ENCODE measurements at places on chromosomes 3 and 15. TPM values are rescaled to one million over a fixed set of nuclear protein-coding genes. Genes with fewer than 3 reads are reported as not detected.

Gene PTX3
- 464 TPM for total RNA-seq

Gene C3orf85
- total RNA-seq: not detected

Gene MAGEL2
- total RNA-seq: under 0.01 TPM

Gene CSTA
- 7.9 TPM for total RNA-seq

Gene GOLGA6L10
- 0.26 TPM for total RNA-seq

Gene SH2D7
- not detected for total RNA-seq

Gene ITIH1
- not detected for total RNA-seq

Gene VILL
- 6.7 TPM for total RNA-seq

Gene CHST13
- under 0.01 TPM for total RNA-seq

Gene NR1I2
- under 0.01 TPM for total RNA-seq

Gene ACP3
- total RNA-seq: 3.5 TPM

- DNase-seq: no peak
Measured at GRCh38 chr3:165984589-165984988, 147.4 kb upstream of the BCHE start.

DNA sequence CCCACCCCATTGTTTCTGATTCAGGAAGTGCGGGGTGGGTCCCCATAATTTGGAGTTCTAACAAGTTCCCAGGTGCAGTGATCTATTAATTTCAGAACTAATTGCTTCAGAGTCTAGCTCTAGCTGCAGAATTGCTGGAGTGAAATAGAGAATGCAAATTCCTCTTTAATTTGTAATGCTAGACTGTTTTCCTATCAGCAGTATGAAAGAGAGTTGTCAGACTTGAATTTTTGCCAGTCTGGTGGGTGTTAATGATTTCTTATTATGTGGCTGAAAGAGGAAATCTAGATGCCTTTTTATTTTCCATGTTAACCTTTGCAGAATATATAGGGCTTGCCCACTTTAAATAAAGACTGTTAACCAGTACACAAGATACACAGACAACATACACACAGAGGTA lies 23.7 kb downstream of the APH1B start:
- DNase-seq: no peak

DNA sequence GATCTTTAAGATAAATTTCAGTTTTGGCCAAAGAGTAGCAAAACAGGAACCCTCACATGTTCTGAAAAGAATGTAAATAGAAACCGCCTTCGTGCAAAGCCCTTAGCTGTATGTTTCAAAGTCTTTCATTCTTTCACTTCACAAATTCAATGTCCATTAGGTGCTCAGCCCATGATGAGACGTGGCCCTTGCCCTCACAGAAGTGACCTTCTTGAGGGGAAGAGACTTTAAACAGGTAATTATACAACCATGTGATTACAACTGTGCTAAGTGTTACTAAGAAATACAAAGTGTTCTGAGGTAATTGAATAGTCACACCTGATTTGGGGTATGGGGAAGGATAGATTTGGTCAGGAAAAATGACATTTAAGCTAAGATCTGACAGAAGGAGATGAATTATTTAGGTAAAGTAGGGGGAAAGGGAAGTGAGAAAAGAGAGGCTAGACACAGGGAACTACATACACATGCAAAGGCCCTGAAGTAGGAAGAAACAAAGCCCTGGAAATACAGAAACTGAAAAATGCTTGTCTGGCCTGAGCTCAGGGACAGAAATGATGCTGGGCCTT lies 19.6 kb downstream of the HSPBAP1 start:
- no peak for DNase-seq

GRCh38 chr3:126720596-126720995 lies 16.6 kb downstream of the CHCHD6 start:
- DNase-seq: no peak

DNA sequence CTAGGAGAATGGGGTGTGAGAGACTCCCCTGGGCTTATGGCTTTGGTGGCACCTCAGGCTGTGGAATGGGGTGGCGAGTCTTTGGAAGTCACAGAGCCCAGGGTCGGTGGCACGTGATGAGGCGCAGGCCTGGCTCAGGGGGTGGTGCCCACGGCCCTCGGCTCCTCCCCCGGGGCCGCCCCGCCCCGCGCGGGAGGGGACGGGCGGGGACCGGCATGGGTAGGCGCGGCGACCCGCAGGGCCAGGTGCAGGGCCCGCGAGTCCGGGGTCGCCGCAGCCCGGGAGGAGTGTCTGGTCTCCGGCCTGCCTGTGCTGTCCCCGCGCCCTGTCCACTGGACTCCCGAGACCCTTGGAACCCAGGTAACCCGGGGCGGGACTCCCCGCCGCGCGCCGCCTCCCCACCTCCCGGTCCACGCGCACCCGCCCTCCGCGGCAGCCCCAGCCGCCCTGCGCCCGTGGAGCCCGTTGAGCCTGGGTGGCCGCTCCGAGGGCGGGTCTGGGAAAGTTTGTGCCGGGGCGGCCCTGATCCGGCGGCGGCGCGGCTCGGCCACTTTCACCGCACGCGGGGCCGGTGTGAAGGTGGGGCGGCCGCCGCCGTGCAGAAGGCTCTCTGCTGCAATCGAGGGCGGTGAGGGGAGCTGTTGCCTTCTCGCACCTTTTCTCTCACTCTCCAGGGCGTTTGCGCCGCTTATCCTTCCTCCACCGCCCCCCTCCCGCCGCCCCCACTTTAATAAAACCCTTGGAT lies at the start of gene PAQR5:
PAQR5 (plus strand) TSS at position 216 of the 745 bp plus-strand sequence. CDS start 61,169 bp downstream, outside the sequence.
- no peak for DNase-seq

DNA sequence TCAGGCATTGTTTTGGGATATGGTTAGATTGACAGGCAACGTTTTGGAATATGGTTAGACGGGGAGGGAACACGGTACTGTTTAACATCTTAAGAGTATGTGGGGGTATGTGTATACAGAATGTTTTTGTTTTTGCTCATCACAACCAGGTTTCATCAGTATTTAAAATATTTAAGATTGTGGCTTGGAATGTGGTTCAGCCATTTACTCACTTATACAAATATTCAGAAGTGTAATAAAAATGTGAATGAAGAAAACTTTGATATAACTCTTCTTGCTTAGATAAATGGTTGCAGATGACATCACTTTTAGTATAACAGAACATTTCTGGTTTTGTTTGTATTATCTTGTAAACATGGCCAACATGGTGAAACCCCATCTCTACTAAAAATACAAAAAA lies 3.9 kb upstream of the PAK2 start:
- DNase-seq: no peak

GRCh38 chr15:75025548-75026260 lies 2.3 kb downstream of the PPCDC start:
- DNase-seq: no peak

DNA sequence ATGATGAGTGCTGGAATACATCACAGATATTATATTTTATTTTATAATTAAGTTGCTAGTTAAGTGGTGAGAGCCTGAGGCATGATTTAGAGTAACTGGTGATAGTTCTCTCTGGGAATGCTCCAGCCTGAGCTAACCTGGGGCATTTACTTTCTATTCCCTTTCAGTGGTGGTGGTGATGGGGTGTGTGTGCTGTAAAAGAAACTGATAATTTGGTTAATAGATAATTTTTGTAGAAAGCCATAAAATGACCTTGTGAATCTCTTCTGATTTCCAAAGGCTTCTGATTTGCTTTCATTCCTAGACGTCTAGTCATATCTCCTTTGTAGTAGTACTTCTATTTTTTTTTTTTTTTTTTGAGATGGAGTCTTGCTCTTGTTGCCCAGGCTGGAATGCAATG lies 46.8 kb upstream of the DPPA4 start:
- no peak for DNase-seq

GRCh38 chr3:27607370-27607769 lies 114.8 kb downstream of the EOMES start:
- DNase-seq: peak; percentile 45

- DNase-seq: peak; percentile 98
Measured at GRCh38 chr15:75450307-75451201, 936 bp downstream of the SIN3A start.

DNA sequence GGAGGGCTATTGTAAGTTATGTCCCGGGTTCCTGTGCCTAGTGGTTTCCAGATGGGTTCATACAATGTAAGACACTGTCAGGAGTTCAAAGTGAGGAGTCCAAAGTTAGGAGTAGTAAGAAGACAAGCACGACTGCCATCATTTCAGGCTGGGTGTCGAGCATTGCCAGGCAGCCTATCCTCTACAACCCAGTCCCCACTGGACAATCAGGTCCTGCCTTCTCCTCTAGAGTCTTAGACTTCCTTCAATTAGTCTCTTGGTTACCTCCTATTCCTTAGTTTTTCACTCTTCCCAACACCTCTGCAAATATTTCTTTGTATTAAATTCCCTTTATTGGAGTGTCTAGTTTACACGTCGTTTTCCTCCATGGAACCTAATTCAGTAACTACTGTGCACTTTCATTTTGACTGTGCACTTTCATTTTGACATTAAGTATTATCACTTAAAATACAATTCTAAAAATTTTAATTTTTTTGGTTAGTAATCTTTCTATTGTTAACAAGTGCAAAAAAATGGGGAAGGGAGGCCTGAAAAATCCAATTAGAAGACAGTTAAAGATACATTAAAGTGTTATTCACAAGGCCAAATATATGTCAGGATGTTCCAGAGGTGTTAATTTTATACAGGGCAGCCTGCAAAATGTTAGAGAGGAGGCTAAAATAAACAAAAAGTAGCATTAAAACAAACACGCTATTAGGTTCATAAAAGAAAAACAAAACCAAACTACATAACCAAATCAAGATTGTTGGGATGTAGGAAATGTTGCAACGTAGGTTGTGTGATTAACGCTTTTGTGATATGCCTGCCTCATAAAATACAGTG lies 155.3 kb downstream of the TBL1XR1 start:
- DNase-seq: no peak

GRCh38 chr3:162368417-162368816 lies 871.8 kb downstream of the OTOL1 start:
- DNase-seq: no peak

GRCh38 chr3:267101-267500 lies 70.5 kb downstream of the CHL1 start:
- DNase-seq: no peak

GRCh38 chr3:77898621-77899020 lies 858.7 kb downstream of the ROBO2 start:
- no peak for DNase-seq

- DNase-seq: peak; percentile 76
Measured at GRCh38 chr3:87167628-87168456, 59.3 kb upstream of the CHMP2B start.

DNA sequence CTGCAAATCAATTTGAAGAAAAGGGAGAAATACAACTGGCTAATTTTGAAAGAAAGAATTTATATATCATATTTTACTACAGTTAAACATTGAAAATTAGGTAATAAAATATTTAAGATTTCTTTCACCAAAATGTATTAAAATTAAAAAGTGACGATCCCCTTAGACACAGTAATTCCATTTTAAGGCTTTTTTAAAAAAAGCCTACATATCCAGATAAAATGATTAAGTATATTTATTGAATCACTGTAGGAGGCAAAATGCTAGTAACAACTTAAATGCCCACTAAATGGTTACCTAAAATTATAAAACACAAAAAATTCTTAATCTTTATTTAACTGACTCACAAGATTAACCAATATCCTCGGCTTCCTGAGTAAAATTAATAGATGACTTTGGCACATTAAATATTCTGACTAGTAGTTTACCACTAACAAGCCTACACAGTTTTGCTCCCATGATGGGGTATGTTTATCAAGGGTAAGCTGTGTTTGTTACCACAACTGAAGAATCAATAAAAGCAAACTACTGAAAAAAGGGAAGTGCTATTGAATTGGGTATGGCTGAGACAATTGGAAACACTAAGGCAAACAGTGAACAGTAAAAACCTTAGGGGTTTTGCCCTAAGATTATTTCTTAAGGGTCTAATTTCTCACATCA lies 28.4 kb downstream of the ANKRD28 start:
- peak; percentile 55 for DNase-seq

DNA sequence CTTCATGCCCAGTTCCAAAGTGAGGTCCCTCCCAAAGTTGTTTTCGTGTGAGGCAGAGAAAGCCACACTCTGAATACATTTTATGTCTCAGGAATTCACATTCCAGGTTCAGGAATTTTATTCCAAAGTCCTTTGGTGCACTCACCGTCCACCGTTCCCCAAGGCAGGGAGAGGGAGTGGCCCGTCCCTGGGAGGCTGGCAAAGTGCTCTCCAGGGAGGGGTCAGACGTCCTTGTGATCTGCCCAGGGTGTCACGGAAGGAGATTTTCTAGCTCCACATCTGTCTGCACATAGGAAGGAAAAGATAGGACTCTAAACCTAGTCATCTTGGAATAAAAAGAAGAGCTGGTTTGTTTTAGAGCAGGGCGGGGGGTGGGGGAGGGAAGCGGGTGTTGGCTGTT lies 47.9 kb downstream of the KLF13 start:
- no peak for DNase-seq

DNA sequence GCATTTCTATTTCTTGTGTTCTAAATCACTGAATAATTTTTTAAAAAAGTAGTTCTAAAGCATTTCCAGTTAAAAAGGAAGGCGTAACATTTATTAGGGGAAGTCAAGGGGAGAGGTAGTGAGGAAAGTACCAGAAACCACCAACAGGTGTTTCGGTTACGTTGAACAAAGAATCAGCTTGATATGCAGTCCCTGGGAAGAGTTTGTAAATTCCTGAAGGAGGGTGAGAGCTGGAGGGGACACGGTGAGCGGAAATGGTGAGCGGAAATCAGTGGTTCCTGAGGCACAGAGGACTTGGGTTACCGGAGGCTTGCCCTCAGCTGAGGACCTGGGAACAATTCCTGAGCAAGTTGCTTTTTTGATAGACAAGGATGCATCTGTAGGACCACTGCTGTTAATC lies 17.8 kb downstream of the MAP2K1 start:
- DNase-seq: no peak

DNA sequence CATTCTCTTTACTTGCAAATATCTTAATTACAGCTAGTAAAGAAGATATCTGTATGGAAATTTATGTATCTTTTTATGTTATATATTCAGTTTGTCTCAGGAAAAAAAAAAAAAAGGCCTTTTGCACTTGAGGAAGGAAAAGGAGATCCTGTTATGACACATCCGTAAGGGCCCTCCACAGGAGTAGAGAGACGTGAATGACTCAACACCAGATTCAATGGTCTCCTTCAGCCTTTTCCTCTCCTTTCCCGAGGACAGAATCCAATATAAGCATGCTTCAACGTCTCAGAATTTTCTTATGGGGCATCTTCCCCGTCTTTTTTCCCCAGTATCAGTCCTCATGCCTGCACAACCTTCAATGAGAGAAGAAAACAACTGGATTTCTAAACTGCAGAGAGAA lies 340.3 kb downstream of the NTRK3 start:
- peak; percentile 65 for DNase-seq

DNA sequence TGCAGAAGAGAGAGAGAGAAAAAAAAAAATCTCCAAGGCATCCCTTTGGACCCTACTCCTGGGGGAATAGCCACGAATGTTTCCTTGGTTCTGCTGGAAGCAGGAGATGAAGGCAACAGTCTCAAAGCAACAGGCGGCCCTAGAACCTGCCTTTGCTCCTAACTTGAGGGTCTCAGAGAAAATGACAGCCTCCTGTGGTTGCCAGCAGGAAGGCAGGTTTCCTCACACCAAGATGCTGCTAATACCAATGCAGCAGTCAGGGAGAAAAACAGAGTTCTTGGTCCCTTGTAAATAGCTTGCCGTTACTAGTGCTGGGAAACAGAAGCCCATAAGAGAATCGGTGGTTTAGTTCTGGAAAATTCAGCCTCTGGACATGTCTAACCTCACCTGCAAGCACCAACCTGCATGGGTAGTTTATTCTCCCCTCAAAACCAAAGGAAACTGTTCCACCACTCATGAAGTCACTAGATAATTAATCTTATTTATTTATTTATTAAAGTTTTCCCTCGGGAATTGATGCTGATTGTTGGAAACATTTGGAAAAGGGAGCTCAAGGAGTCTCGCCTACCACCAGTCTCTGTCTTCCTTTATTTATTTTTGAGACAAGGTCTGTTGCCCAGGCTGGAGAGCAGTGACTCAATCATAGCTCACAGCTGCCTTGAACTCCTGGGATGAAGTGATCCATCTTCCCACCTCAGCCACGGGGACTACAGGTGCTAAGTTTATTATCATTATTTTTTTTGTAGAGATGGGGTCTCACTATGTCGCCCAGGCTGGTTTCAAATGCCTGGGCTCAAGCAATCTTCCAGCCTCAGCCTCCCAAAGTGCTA lies 883 bp upstream of the FRMD4B start:
- DNase-seq: no peak

All from fibroblast of lung (primary cell).